ENCODE measurements at places on chromosomes 12 and 14.

- DNase-seq: no peak
Measured at GRCh38 chr12:112967306-112967705, 11.0 kb upstream of the OAS2 start.

DNA sequence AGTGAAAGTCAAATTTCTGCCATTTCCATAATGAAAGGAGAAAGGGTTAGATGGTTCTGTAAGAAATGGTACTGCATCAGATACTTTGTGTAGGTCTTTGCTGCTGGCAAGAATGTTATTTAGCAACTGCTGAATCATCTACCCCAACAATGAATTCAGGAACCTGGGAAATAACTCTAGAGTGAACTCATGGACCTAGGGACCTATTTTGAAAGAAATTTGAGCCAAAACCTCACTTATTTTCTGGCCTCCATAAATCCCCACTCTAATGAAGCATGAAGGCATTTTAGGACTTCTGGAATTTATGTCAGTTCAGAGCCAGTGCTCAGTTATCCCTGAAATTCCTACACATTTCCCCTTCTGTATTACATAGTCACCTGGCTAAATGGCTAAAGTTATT, 50.9 kb upstream of the CPNE8 start:
- DNase-seq: no peak

GRCh38 chr14:97719931-97720330, 922.7 kb downstream of the VRK1 start:
- DNase-seq: no peak

DNA sequence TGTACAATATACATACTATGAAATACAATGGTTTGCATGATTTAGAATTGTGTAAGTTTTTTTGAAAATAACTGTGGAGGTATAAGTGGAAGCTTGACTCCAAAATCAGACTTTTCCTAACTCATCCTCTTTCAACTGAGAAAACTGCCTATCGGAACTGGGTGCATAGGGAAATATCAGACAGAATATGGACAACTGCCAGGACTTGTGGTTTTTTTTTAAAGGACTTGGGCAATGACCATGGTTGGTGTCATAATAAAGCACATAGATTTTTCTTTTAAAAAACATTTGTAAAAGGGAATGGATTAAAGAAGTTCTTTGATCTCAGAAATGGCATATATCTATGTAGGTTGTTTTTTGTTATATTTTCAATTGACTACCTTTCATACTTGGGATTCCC, 53.3 kb upstream of the LRRK2 start:
- DNase-seq: no peak

DNA sequence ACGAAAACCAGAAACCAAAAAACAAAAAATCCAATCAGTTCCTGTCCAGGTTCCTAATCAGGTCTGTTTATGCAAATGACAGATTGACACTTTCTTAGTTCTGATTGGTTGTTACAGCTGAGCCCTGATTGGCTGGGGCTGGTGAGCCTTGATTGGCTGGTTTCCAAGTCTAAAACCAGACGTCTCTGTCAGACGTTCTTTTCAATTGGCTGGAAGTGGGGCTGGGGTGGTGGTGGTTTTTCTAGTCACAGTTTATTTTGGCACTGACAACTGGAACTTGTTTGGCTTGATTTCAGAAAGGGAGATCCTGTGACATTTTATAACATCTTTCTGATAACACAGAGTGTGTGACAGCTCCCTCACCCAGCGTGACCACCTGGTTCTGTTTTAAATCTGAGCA, 36.1 kb upstream of the PRICKLE1 start:
- no peak for DNase-seq

DNA sequence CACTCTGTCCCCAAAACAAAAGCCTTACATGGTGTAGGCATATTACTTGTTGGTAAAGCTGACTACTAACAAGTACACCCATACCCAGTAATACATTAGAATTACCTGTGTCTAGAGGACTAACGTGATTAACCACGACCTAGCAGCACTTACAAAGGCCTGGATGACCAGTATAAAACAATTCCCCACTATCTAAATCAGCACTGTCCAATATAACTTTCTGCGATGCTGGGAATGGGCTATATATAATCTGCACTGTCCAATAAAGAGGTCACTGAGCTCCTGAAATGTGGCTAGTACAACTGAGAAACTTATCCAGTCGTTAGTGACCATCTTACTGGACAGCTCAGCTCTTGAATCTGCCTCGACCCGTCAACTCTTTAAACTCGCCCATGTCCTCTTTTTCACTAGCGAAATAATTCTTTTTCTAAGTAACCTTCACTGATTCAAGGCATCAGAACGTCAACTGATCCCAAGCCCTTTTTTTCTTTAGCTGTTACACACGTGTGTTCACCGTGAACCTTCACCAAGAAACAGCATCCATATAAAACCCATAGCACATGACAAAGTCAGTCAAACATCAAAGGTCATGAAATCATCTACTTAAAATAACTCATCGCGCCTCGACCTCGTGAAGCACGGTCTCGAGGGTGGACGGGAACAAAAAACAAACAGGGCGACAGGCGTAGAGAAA, 905 bp upstream of the CIPC start:
- no peak for DNase-seq

GRCh38 chr14:80959496-80959895, 4.1 kb downstream of the TSHR start:
- DNase-seq: no peak

GRCh38 chr12:48000878-48001504, 3.3 kb downstream of the COL2A1 start:
- DNase-seq: no peak

DNA sequence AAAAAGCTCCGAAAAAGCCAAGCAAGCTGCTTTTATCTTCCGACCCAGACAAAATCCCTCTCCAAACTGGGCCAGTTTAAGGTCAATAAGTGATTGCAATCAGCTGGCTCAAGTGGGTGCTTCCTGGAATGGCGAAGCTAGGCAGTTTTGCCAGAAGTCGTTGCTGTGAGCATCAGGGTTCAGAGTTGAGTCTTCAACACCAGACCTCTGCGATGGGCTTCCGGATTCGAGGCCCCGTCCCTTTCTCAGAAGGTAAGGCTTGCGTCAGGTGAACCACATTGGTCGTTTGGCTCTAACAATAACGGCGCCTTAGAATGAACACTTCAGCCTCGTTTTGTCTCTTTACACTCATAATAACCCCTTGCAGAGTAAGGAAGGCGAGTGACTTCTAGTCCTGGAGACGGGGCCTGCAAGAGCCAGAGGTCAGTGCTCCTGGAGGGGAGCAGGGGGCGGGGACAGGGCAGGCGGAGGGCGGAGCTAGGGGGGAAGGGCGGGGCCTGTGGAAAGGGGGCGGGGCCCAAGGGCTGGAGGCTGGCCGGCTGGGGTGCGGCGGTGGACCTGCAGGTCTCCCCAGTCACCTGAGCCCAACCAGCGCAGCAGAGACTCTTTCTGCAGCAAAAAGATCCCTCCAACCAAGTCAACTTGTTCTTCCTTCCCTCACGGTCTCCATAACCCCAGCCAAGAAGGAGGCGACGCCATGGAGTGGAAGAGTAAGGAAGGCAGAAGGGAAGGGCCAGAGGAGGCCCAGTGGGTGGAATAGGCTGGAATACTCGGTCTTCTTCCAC, 34.0 kb upstream of the NFYB start:
- no peak for DNase-seq
